ENCODE measurements at places on chromosomes 4 and X. TPM values are rescaled to one million over a fixed set of nuclear protein-coding genes. Genes with fewer than 3 reads are reported as not detected.
A peak's percentile ranks its signal among the peaks of the same experiment; 100 is the strongest.

MRPL1 gene
- 20.1 TPM for total RNA-seq

DNA sequence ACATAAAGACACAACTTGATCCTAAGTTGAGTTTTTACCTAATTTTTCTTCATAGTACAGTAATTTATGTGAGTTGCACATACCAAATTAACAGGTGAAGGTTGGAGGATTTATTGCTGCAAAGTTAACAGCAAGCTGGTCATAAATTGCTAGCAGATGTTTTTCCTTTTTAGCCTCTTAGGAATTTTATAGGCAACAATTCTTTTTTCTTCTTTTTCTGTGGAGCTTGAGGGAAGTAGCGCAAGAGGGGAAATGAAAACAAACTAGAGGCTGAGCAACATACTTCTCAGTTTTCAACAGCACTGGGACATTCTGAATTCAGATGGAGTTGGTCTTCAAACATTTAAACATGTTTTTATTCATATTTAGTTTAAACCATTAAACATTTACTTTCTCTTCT, 63.7 kb upstream of the TLR2 start:
- DNase-seq = no peak

DNA sequence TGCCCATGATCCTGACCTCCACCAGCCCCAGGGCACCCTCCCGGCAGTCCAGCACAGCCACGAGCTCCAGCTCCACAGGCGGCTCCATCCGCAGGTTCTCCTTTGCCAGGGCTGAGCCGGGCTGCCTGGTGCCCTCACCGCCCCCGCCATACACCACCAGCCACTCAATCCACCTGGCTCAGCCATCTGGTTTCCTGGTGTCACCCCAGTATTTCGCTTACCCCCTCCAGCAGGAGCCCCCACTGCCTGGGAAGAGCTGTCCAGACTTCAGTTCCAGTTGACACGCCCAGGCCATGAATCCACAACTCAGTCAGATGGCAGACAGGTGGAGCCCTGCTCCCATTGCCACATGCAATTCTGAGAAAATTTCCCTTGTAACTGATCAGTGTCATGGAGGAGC, 3.9 kb downstream of the SHISA3 start:
- DNase-seq = no peak

MMRN1 gene
- not detected for total RNA-seq

- no peak for DNase-seq
Observed at GRCh38 chrX:68072041-68072440, 361.3 kb downstream of the OPHN1 start.

- no peak for DNase-seq
Observed at GRCh38 chr4:43244688-43245382, 352.3 kb downstream of the GRXCR1 start.

ACE2 gene
- not detected for total RNA-seq

GYPB gene
- not detected for total RNA-seq

DNA sequence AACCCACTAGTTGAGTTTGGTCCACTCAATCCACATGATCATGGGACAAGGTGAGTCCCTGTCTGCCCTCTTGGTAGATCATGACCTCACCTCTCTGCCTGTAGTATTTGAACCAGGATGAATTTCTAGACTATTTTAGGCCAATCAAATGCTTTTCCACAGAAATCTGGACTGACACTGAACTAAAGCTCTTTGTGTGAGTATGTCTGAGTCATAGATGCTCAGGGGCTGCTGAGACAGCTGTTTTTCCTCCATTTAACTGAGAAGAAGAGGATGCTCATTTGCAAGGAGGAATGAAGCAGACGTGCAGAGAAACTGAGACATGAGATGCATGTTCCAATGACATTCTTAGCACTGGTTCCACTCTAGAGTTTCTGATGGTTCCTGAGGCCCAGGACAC, 77.3 kb upstream of the TMEM47 start:
- DNase-seq = no peak

- DNase-seq = no peak
Observed at GRCh38 chr4:110108422-110108821, 90.0 kb downstream of the ELOVL6 start.

SEL1L3 gene
- total RNA-seq = 23.7 TPM

DNA sequence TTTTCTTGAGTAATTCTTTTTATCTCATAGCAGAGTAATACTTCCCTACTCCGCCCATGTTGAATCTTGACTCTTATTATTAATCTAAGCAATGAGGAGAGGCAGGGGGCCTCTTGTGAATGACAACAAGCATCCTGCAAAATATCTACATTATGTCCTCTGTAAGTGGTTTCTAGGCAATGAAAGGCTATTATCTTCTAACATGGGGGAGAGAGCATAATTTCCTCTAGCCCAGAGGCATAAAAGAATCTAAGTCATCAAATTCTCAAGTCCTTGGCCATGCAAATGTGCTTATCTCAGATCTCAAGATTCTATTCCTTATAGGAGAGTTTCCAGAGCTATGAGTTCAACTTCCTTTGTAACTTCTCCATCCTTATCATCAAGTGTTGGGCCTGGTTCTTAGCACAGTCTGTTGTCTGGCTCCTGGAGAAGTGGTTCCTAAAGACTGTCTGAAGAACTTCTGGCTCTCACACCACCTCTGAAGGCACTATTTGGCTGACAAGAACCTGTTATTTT, 423.1 kb upstream of the INTU start:
- no peak for DNase-seq

DNA sequence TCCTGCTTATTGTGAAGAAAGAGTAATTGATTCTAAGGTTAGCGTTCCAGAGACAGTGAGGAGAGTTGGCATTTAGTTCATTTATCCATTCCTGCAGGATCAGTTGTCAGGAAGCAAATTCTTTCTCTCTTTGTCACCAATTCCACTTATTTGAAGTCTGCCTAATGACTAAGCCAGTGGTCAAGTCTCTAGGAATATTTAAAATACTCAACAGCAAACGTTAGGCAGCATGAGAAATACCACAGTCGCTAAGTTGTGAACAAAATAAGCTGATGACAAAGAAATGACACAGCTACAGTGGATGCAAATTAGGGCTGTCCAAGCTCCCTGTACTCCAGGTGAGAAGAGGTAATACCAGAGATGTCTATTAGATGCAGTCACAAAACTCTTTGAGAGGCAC, 6.6 kb upstream of the MAGEB17 start:
- DNase-seq = no peak

- peak; percentile 17 for DNase-seq
Observed at GRCh38 chr4:102868153-102868780, 525 bp upstream of the CISD2 start.

DNA sequence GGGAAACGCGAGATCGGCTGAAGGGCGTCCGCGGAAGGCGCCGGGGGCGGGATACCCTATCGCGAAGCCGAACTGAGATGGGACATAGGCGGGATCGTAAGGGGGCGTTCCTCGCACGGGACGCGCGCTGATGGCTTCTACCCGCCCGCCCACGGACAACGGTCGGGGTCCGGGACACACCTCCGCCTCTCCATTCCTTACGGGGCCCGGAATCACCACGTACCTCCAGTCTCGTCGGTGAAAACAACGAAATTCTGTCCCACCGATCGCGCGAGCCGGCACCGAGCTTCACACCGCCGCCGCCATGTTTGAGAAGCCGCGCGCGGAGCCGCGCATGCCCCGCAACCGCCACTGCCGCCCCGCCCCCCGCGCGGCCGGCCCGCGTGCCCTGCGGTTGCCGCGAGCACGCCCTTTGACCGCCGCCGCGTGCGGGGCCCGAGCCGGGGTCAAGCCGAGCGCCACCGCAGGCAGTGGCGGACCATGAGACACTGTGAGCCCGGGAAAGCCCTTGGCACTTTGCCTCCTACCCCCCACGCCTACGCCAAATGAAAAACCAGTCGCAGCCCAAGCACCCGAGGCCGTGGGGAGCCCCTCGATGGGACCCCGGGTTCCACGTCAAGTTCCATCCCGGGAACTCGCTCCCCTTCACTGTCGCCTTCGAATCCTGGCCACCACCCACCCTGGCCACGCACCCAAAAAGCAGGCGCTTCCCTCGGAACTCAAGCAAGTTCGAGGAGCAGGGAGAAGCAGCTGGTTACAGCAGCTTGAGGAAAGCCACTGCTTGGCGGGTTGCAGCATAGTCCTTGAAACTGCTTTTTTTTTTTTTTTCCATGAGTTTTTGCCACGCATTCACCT, at the start of gene SCML2:
Gene SCML2, minus strand, starts transcription at position 320 of the 855 bp plus-strand sequence. CDS start 20,617 bp downstream, outside the sequence.
- DNase-seq = peak; percentile 62

GRCh38 chrX:7316280-7316679, 168.3 kb upstream of the PUDP start:
- no peak for DNase-seq

MRFAP1L1 gene
- total RNA-seq = 66.1 TPM

- peak; percentile 67 for DNase-seq
Observed at GRCh38 chr4:107736924-107737448, 17.0 kb upstream of the PAPSS1 start.

NAP1L2 gene
- 7.1 TPM for total RNA-seq

MAGEC3 gene
- not detected for total RNA-seq

FAM193A gene
- 56.1 TPM for total RNA-seq

GRCh38 chr4:15920723-15921591, 17.6 kb downstream of the FGFBP1 start:
- no peak for DNase-seq

- DNase-seq = no peak
Observed at GRCh38 chrX:14843666-14844065, 29.2 kb downstream of the FANCB start.

DNA sequence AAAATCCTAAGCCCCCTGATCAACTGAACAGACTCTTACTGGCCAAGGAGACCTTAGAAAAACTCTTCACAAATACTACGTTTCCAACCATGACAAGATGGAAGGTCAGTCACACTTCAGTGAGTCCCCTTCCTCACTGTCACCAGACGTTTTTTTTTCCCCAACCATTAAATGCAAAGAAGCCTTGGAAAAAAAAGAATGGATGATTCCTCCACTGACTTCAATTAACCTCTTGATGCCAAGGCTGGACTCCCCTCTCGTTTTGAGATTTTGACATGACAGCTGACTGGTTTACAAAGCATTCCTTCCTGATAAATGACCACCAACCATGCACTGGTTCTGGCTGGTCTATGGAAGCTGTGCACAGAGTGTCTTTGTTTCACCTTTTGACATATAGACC, 73.2 kb downstream of the SLC34A2 start:
- DNase-seq = no peak

GRCh38 chr4:22712529-22712928, 19.8 kb downstream of the GBA3 start:
- DNase-seq = no peak

DNA sequence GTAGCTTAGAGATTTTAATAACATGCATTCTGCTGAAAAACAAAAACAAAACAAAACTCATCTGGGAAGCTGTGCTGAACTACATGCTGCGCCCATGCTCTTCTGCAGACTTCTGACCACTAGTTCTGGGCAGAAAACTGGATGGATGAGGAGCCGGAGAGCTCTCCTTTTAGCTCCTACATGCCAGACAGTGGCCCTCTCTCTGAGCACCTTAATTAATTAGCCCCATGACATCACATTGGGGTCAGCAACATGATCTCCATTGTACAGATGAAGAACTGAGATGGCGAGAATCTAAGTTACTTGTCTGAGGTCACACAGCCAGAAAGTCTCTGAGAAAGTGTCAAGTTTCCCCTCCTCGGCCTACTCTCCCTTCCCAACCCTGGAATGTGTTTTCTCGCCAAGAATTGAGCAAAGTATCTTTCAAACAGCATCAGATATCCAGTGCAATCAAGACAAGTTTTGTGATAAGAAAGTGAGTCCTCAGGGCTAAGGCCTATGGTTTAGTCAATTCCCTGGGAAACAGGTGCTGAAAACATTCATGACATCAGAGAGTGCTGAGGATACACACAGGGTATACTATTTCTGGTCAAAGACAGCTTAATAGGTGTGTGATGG, 21.6 kb downstream of the SCD5 start:
- DNase-seq = no peak

- no peak for DNase-seq
Observed at GRCh38 chr4:95439071-95439470, 109.7 kb downstream of the UNC5C start.

GRCh38 chr4:170721812-170722373, 632.1 kb upstream of the AADAT start:
- DNase-seq = no peak

- DNase-seq = no peak
Observed at GRCh38 chrX:45774961-45775360, 574.3 kb upstream of the DIPK2B start.

GRCh38 chrX:133913009-133913408, 72.4 kb downstream of the GPC3 start:
- no peak for DNase-seq

DNA sequence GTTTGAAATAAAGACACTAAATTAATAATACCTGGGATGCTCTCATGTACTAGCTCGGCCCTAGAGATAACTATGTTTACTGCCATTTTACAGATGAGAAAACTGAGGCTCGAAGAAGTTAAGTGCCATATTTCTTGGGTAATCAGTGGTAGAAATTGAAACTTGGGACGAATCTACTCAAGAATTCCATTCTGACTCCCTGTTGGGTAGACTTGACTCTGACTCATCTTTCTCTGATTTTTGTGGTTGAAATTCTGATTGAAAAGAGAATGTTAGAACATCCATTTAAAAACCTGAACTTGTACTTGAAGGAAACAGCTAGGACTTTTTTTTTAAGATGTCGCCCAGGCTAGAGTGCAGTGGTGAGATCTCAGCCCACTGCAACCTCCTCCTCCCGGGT, 50.1 kb upstream of the NSUN7 start:
- no peak for DNase-seq

MSANTD1 gene
- total RNA-seq = 2.6 TPM

USP17L12 gene
- not detected for total RNA-seq

TBC1D25 gene
- 34.3 TPM for total RNA-seq

GRCh38 chr4:18444206-18444605, 422.7 kb upstream of the LCORL start:
- DNase-seq = no peak

DNA sequence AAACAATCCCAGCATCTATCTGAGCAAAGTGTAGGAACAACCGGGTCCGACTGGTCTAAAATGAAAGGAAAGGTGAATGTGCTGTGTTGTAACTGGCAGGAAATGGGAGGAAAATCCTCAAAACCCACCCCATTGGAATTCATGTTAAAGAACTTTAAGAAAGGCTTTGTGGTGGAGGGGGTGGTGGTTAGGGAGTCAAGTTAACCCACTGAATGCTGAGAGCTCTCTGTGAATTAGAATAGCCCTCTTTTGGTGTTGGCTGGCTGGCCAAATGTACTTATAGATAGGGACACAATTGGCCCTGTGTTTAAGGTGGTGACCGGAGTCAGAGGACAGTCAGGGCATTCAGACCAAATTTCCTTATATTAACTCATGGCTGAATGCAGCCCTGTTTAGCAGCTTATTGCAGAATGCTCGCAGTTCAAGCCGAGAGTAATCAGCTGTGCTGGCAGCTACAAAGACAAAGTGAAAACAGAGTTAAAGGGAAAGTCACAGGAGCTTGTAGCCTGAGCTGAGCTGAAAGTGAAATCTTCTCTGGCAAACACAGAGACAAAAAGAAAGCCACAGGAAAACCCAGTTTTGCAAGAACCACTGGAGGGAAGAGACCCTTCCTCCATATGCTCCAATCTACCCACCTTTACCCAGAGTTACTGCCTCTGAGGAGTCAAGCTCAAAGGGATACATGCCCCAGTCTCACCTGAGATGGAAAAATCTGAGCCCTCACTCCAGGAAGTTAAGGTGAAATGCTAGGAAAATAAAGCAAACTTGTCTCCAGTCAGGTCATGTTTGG, 38.5 kb upstream of the UGT2B7 start:
- DNase-seq = no peak
